ENCODE measurements at places on chromosomes 12 and 14.

DNA sequence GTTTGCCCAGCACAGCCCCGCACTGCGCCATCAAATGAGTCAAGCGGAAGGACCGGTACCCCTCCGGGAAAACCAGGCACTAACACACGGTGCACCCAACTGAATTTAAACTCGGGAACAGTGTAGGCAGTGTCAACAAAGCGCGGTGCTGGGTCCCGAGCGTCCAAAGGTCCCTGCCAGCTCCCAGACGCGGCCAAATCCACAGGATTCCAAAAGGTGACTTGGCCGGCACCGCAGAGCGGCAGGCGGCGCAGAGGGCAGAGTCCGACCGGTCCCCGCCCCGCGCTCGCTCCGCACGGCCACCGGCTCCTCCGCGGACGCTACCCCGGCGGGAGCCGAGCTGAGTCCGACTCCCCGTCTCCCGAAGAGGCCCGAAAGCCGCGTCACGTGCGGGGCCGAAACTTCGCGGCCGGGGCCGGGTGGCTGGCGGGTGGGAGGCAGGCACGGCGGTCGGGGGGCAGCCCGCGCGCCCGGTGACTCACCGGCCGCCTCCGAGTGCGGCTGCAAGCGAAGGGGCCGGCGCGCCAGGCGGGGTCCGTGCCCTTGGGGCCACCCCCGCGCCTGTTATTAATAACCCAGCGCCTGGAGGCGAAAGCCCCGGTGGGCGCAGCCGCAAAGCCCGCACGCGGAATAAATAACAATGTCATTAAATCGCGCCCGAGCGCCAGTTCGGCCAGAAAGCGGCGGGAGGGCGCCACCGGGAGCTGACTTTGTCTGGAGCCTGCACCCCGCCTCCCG, 863 bp downstream of the DENND5B start:
- DNase-seq: peak; percentile 62

- DNase-seq: no peak
These were observed 13.3 kb downstream of the TSPAN9 start for GRCh38 chr12:3090240-3091037.

DNA sequence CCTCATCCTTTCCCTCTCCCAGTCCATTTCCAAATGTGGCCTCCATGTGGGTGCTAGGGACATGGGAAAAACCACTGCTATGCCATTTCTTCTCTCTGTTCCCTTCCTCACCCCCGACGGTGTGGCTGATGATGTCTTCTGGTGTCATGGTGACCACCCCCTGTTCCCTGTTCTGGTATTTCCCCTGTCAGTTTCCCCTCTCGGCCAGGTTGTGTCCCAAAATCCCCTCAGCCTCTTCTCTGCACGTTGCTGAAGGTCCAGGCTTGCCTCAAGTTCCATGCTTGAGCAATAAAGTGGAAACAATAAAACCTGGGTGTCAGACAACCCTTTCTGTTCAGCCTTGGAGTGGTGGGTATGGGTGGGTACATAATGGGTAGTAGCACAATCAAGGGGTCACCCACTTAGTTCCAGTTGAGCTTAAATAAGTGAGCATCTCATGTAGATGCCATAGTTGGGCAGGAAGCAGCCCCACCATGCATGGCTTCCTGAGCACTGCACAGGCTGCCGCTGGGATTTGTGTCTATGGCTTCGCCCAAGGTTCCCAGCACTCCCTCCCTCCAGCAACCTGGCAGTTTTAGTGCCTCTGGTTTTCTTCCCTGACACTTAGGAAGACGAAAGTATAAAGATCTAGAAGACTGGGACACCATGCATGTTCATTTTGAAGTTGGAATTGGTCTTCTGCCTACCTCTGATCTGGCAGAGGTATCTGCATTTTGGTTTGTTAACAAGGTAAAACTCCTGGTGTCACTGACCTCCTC, 8.7 kb upstream of the ITFG2 start:
- DNase-seq: no peak

- DNase-seq: no peak
These were observed 970 bp downstream of the CDH24 start for GRCh38 chr14:23056145-23056955.

DNA sequence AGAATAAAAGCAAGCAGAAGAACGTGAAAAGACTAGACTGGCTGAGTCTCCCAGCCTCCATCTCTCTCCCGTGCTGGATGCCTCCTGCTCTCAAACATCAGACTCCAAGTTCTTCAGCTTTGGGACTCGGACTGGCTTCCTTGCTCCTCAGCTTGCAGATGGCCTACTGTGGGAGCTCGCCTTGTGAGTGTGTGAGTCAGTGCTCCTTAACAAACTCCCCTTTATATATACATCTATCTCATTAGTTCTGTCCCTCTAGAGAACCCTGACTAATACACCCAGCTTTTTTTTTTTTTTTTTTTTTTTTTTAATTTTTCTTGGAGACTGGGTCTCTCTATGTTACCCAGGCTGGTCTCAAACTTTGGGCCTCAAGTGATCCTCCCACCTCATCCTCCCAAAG, 46.9 kb downstream of the ACTN1 start:
- no peak for DNase-seq

- DNase-seq: no peak
These were observed 8.8 kb downstream of the ART4 start for GRCh38 chr12:14834509-14834908.

- DNase-seq: no peak
These were observed 326.6 kb downstream of the KCNH5 start for GRCh38 chr14:62718629-62719028.

DNA sequence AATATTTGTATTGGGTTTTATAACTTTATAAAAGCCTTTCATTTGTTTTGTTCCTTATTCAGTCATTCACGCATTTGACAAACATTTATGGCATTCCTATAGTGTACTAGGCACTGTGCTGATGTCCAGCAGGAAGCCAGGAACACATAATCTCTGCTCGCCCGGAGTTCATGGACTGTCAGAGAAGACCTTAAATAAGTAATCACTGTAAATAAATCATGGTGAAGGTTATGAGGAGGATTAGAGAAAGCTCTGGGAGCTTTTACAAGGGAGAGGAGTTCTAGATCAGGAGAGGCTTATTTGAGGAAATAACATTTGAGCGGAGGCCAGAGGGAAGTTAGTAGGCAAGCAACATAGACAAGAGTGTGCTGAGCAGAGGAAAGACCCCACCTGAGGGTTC, 1.4 kb upstream of the RDH11 start:
- no peak for DNase-seq

- DNase-seq: no peak
These were observed 98.2 kb upstream of the C14orf180 start for GRCh38 chr14:104481323-104481722.

DNA sequence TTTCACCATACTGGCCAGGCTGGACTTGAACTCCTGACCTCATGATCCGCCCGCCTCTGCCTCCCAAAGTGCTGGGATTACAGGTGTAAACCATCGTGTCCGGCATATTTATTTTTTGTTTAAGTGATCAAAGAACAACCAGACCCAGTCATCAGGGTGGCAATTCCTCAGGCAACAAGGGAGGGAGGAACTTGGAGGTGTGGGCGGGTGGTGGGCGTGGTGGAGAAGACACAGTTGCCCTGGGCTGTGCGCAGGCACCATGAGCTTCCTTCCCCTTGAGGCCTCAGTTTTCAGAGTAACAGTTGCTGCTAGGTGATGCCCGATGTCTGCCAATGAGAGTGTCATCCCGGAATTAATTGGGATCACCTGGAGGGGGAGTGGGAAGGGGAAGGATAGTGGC, 191.7 kb downstream of the ALG10 start:
- no peak for DNase-seq

DNA sequence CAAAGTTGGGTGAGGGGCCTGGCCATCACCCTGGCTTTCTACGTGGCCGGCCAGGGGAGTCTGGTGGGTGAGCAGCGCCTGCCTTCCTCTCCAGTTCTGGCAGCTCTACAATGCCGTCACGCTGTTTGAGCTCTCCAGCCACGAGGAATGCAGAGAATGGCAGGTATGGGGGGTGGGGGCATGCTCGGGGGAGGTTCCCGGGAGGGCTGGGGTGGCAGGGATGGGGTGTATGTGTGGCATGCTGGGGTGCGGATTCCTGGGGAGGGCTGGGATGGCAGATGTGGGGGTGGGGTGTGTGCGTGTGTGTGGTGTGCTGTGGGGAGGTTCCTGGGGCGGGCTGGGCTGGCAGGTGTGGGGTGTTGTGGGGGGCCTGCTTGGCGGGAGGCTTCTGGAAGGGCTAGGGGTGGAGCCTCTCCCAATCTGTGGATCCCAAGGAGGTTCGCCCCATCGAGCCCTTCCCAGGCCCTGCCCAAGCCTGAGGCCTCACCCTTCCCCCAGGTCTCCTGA, 18.5 kb downstream of the RHOF start:
- no peak for DNase-seq

- DNase-seq: no peak
These were observed 64.5 kb downstream of the MED13L start for GRCh38 chr12:116213014-116213413.

DNA sequence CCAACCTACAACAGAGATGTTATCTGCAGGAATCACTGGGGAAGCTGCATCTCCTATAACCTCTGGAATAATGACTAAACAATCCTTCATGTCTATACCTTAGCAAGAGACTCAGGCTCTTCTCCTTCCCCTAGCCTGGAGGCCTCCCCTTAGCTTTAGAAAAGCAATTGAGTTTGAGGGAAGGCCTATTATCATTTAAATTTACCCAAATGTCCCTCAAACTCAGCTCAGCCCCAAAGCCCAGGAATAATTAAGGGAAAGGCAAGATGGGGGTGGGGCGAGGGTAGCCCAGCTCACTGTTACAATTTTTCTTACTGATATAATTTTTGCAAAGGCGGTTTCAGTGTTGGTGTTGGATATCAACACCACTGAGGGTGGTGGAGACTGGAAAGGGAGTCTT, 151.4 kb upstream of the EEA1 start:
- DNase-seq: no peak

DNA sequence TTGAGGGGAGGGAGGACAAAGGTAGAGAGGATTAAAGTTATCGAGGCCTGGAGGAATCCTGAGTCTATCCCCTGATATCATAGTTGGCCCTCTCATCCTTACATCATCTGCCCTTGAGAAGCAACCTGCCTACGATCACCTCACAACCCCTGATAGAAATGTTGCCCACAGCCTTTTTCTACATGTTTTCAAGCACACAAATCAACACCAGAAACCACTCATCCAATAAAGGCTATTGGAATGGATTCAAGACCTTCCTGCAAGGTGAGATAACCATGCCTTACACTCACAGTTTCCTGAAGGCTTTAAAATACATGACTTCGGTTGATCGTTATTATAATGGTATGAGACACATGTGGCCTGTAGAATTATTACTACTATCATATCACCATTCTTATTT, 175.7 kb upstream of the EGLN3 start:
- no peak for DNase-seq

DNA sequence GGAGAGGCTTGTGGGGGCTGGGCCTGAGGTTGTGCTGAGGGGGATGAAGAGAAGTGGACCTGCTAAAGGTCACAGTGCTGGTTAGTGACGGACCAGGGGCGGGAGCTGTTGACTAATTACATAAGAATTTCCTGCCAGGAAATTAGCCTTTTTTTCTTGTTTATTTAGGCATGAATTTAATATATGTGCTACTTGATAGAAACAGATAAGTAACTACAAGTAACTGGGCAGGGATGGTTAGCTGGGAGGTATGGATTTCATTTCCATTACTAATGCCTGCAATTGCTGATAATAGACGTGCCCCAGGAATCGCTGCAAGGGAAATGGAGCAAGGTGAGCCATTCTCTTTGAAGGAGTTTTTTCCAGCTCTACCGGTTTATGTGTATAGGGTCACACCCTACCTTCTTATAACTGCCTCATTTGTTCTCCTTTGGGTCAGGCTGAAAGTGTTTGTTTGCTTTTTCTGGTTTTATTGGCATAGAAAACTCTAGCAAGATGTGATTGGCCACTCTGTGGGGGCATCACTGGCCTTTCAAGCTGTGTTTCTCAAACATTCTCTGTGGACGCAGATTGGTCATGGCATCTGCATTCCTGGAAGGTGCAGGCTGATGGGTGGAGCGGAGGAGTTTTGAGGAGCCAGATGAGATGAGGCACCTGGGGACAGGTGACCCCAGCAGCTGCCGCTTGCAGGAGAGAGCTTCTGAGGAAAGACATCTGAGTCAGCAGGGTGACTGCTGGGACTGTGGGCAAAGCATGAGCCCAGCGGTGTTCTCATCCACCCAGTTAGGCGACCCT, 19.0 kb upstream of the GPRC5A start:
- no peak for DNase-seq

DNA sequence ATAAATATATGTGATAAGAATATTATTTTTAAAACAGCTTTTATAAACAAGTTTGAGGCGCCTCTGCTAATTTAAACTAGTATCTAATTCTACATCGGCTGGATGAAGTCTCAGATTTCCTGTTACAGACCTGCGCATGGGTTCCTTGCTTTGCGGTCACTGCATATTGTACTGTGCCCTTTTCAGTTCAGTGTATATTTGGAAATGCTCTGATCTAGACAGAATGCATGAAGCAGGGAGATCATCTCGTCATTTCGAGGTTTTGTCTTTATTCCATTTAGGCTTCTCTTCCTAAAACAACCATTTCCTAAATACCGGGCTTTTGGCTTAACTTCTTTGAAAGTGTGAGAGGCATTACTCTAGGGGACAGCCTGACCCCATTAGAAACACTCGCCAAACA, 25.6 kb downstream of the CRACR2A start:
- no peak for DNase-seq

- no peak for DNase-seq
These were observed 9.7 kb upstream of the POP5 start for GRCh38 chr12:120590741-120591407.

DNA sequence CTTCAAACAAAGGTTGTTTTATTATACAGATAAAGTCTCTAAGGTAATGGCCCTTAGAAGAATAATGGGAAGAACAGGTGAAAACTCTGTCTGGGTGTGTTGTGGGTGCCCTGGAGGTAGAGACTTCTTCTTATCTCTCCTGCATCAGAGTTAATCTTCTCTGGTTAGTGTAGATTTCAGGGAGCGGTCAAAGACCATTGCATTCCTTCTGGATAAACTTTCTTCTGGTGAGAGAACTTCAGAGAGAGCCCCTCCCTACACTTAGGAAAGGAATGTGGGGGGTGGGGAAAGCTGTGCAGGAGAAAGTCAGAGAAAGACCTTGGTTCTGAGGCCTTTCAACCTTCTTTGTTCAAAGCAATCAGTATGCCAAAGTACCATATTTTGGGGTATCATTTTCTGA, 658.5 kb downstream of the DIO2 start:
- no peak for DNase-seq

- peak; percentile 76 for DNase-seq
These were observed at the start of the genes IRAK4 and PUS7L for GRCh38 chr12:43758728-43759563. Gene IRAK4, plus strand, starts transcription at chr12:43758951. Its CDS starts 9,161 bp downstream, at chr12:43768112. Gene PUS7L, minus strand, starts transcription at chr12:43758790. Its CDS starts 3,545 bp downstream, at chr12:43755245.
